ENCODE measurements at places on chromosomes 5 and 9.
A peak's percentile ranks its signal among the peaks of the same experiment; 100 is the strongest.

DNA sequence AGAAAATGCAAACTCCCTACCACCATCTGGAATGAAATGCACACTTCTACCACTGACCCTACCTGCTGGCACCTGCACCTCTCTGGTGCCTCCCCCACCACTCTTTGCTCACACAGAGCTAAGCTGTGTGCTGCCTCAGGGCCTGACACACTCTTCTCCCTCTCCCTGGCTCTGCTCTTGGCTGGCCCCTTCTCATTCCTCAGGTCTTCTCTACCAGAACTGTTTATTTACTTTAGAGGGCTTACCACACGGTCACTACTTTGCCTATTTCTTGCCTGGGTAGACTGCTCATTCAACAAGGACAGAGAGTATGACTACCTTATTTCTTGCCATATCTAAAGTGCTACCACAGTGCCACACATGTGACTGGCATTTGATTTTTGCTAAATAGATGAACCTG, 3.3 kb downstream of the REEP5 start:
- DNase-seq, result no peak

DNA sequence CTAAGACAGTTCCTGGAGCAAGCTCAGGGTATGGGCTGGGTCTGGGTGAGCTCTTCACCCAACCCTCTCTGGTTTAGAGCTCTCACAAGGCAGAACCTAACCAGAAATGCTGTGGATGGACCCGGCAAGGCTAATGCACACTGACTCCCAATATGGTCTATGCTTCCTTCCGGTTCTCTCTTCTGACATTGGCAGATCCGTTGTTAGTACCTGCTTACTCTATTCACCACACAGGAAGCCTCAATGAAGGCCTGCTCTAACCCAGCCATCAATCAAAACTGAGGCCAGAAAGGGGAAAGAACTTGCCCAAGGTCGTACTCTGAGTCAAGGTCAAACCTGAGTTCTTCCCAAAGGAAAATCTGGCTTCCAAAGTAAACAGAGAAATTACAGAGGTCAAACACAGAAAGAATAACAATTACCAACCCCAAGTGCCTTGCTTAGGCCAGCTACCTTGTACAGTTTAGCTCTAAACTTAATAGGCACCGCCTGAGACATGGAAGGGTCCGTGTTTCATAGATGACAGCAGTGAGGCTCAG, 46.0 kb upstream of the AKNA start:
- DNase-seq, result no peak

GRCh38 chr5:137481596-137481995, 17.5 kb downstream of the SPOCK1 start:
- DNase-seq, result no peak

- DNase-seq, result no peak
Observed at GRCh38 chr9:1747417-1747967, 267.7 kb upstream of the SMARCA2 start.

DNA sequence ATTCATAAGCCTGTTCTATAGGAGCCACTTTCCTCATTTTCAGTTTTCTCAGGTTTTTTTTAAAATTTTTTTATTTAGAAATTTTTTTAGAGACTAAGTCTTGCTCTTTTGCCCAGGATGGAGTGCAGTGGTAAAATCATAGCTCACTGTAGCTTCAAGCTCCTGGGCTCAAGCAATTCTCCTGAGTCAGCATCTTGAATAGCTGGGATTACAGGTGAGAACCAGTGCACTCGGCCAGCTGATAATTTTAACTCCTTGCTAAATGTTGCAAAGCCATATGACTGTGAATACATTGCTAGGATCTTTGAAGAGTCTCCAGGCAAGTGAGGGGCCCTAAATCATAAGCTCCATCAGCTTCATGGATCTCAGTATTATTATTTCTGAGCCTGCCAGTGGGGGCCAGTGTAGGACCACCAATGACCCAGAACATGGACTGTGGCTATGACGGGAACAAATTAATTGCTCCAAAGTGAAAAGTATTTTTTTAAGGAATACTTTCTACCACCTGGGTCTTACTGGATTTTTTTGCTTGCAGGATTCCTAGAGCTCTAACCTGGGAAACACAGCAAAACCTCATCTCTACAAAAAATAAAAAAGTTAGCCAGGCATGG, 5.7 kb upstream of the GAPVD1 start:
- DNase-seq, result peak; percentile 31

GRCh38 chr5:111248571-111248970, 24.4 kb downstream of the CAMK4 start:
- no peak for DNase-seq

- DNase-seq, result no peak
Observed at GRCh38 chr9:134852906-134853654, 27.5 kb upstream of the FCN2 start.

DNA sequence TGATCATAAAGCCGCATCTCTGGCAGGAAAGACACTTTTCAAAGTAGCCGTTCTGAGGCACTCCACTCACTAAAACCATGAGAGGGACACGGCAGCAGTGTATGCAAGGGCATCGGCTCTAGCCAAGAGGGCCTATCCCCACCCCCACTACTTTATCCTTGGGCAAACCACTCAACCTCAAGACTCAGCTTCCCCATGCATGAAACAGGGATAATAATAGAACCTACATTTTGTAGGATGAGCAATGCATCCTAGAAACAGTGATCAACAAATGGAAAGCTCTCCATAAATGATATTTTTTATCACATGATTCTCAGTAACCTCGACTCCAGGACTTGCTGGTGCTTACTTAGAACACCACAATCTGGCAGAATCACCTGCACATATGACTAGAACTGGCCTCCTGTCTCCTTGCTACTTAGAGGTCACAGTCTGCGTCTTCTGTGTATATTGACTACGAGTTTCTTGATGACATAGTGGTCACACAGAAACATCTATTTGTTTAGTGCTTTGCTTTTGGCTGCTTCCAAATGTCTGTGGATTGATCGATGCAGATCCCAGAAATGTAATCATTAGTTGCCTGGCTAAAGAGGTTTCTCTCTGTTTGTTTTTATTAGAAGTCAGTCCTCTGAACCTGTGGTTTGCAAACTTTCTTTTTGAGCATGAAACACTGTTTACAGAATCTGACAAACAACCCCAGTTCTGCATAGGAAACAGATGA, 102.1 kb downstream of the LHFPL2 start:
- DNase-seq, result no peak

DNA sequence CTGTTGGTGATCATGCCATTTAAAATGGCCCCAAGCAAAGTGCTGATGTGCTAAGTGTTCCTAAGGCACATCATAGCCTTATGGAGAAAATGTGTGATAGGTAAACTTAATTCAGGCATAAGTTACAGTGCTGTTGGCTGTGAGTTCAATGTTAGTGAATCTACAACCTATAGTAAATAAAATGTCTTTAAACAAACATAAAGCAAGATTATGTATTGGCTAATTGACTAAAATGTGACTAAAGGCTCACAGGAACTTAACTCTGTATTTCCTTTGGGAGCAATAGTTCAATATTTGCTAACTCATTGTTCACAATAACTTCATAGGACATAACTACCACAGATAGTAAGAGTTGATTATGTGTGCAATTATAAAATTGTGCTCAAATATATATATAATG, 49.4 kb upstream of the LRRC19 start:
- no peak for DNase-seq

GRCh38 chr9:16866587-16866986, 3.9 kb downstream of the BNC2 start:
- no peak for DNase-seq

DNA sequence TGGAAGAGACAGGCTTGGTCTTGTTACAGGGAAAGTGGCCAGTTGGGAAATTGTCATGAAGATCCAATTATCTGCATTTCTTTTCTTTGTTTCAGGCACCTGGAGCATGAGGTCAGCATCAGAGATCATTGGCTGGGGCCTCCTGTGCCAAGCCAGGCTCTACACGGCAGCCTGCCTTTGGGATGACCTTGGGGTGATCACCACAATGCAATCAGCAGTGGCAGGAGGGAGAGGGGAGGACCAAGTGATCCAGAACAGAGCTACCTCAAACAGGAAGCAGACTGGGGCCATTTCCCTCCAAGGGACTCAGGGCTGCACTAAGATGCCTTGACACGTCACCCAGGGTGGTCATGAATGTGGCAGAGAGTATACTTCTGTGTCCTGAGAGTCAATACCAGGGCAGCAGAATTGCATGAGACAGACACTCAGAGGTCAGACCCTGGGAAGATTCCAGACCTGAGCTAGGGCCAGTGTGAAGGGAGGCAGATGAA, 8.9 kb downstream of the SMIM23 start:
- DNase-seq, result no peak

DNA sequence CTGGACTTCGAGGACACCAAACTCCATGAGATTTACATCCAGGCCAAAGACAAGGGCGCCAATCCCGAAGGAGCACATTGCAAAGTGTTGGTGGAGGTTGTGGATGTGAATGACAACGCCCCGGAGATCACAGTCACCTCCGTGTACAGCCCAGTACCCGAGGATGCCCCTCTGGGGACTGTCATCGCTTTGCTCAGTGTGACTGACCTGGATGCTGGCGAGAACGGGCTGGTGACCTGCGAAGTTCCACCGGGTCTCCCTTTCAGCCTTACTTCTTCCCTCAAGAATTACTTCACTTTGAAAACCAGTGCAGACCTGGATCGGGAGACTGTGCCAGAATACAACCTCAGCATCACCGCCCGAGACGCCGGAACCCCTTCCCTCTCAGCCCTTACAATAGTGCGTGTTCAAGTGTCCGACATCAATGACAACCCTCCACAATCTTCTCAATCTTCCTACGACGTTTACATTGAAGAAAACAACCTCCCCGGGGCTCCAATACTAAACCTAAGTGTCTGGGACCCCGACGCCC, 1.3 kb downstream of the PCDHGC3 start:
- DNase-seq, result no peak

GRCh38 chr9:126457890-126458289, 131.3 kb downstream of the MVB12B start:
- DNase-seq, result no peak

GRCh38 chr9:5851445-5851844, 18.5 kb upstream of the ERMP1 start:
- DNase-seq, result peak; percentile 66

- DNase-seq, result no peak
Observed at GRCh38 chr9:102309379-102309778, 570.9 kb upstream of the GRIN3A start.

GRCh38 chr5:3359642-3360041, 236.0 kb upstream of the IRX1 start:
- no peak for DNase-seq

GRCh38 chr5:65359981-65360380, 121.7 kb downstream of the ADAMTS6 start:
- no peak for DNase-seq

DNA sequence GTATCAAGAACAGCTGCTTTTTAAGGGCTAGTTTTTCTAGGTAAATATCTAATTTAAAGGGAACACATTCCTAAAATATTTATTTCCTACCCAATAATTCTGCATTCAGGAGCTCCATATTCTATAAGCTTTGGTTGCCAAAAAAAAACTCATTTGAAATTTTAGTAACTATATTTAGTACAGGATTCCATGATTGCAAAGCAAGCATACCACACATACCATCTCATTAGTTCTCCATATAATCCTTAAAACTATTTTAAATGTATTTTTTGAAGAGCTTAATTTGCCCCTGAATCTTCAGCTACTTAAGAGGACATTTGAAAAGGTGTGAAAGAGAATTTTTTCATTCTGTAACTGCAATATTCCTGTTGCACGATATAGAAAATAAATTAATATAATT, 877.0 kb downstream of the NR2F1-AS1 start:
- no peak for DNase-seq

DNA sequence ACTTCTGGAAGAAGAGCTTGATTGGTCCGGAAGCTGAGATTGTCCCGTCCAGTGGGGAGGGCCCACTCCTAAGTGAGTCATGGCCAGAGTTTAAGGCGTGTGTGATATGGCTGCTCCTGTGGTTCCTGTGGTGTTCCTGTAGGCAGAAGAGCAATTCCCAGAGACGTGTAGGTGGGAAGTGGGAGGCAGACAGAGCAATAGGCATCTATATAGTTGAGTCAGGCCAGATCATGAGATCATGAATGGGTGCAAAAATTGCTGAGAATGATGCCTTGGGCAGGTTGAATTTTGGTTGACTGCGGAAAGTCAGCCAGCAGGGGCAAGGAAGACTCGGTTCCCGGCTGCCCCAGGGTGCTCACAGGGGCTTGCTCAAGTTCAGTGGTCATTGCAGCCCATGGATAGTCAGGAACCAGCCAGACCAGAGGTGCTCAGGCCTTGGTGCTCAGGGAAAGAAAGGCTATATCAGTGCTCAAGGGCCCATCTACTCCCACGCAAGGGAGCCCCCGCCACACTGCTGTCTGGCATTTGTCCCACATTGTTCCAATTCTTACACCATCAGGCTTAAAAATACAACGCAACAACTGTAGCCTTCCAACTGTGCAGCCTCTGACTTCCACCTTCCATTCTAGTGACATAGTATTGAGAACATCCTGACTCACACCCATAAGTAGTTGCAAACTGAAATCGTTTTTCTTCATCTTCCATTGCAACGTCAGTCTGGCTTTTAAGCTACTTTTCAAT, 21.0 kb upstream of the GSN start:
- no peak for DNase-seq

- DNase-seq, result no peak
Observed at GRCh38 chr5:157497875-157498611, 38.0 kb downstream of the NIPAL4 start.

GRCh38 chr5:115842089-115842935, 577 bp downstream of the AP3S1 start:
- DNase-seq, result no peak

DNA sequence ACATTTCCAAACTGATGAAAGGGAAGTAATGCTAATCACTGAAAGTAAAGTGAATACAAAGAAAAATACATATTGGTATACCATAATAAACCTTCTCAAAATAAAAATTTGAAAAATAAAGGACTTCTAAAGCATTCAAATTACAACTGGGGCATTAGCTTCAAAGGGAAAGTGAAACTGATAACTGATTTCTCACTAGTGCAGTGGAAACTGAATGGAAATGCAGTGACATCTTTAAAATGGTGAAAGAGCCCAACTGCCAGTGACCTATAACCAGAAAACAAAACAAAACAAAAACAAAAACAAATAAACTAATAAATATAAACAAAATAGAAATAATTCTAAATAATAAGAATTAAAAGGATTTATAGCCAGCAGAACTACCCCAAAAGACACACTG, 297.5 kb upstream of the GRIN3A start:
- DNase-seq, result no peak

GRCh38 chr9:137665697-137666512, 47.1 kb downstream of the EHMT1 start:
- no peak for DNase-seq

- DNase-seq, result no peak
Observed at GRCh38 chr5:9069650-9070049, 476.2 kb downstream of the SEMA5A start.

GRCh38 chr5:35297755-35298154, 67.5 kb upstream of the PRLR start:
- DNase-seq, result no peak

Data from activated CD4-positive, alpha-beta memory T cell treated with anti-CD3 and anti-CD28 coated beads for 36 hours (primary cell).